ENCODE measurements at places on chromosomes 2 and 18.

DNA sequence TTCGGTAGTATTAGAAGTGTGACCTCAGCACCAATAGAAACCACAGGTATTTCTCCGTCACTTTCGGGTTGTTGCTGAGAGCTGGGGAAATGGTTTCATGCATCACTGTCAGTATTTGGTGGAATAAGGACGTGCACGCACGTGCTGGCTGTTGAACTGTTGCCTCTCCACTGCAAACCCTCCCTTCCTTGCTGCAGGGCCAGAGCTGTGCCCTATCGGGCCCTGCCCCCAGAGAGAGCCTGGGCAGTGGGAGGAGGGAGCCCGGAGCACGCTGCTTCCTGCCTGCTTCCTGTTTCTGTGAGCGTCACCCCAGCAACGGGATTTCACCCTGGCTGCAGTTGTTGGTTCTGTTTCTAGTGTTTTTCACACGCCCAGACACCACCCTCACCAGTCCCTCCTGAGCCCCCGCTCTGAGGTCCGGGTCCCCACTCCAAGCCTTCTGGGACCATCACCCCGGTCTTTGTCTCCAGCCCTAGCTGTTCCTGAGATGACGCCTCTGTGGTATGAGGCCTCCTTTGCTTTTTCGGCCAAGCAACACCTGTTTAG is 47.4 kb downstream of the LRRFIP1 start:
- peak; percentile 81 for DNase-seq

GRCh38 chr2:140808820-140809219 is 1322.0 kb downstream of the LRP1B start:
- no peak for DNase-seq

DNA sequence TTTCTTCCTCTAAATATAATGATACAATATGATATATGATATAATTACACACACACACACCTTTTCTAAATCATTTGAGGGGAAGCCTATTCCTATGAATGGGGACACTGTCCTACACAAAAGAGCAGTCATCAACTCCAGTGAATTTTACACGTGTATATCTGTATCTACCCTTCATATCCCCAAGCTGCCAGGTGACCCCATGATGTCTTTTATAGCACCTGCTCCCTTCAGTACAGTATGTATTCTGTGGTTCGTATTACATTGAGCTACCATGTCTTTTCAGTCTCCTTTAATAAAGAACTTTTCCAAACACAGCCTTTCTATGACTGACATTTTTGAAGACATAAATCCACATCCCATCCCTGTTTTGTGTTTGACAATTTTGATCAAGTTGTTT is 19.0 kb downstream of the TBC1D8 start:
- no peak for DNase-seq

GRCh38 chr18:24875777-24876176 is 415.3 kb downstream of the HRH4 start:
- DNase-seq: no peak

DNA sequence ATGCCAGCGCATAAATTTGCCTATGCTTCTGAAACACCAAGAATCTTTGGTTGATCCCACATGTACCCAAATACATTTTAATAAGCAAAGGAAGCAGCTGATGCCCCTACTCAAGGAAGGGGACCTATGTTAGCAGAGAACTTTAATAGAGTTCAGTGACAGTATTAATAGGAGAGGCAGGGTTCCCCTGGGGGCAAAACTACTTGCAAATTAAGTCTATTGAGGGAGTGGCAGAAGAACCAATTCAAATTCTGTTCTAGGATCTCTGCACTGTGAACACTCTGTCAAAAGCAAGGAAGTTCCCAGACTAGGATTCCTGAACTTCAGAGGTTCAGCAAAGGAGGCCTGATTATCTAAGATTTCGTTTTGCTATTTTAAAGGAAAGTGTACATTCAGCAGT is 47.5 kb downstream of the EPB41L3 start:
- DNase-seq: no peak

GRCh38 chr2:151138507-151138906 is 123.2 kb downstream of the RBM43 start:
- no peak for DNase-seq

GRCh38 chr2:28534817-28535216 is 39.0 kb downstream of the PLB1 start:
- DNase-seq: no peak

DNA sequence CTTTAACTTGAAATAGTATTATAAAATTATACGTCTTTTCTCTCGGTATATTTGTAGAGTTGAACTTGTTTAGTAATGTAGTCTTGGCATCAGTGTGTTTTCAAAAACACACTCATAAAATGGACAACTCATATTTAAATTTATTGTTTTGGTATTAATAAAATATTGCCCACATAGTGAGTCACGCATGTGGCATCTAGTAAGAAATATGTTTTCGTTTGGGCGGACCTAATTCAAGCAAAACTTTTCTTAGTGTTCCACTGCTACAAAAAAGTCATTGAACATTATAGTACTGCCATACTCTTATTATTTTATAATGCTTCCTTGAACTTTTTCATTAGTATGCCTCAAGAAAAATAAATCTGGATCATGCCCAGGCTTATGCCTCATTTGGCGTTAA is 31.1 kb upstream of the FAM237A start:
- DNase-seq: no peak

GRCh38 chr2:121037480-121037879 is 247.5 kb downstream of the TFCP2L1 start:
- no peak for DNase-seq

DNA sequence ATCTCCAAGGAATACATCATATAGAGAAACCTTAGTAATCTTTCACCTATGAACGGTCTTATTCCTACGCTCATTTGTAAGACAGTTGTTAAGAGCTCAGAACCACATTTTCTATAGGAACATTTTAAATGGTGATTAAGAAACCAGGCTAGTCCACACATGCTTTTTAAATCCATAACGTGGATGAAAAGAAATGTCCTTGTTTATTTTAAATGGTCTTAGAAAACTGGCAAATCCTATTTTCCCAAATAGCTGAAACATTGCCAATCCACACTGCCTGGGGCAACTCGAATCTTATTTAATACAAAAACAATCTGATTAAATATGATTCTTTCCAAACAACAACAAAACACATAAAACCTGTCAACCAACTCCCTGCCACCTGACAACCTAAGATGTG is 23.7 kb downstream of the METTL8 start:
- no peak for DNase-seq

DNA sequence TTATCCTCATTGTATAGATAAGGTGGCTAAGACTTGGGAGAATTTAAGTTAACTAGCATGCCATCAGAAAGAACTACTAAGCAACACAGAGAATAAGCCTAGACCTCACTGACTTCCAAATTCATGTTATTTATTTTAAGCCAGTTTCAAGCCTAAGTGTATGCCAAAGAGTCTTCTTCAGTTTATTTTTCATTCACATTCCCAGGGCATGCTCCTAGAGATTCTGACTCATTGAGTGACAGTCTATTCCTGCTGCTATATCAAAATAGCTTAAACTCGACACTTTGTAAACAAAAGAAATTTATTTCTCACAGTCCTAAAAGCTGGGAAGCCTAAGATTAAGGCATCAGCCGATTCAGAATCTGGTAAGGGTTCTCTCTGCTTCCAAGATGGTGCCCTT is 467.1 kb downstream of the MBD2 start:
- DNase-seq: no peak

DNA sequence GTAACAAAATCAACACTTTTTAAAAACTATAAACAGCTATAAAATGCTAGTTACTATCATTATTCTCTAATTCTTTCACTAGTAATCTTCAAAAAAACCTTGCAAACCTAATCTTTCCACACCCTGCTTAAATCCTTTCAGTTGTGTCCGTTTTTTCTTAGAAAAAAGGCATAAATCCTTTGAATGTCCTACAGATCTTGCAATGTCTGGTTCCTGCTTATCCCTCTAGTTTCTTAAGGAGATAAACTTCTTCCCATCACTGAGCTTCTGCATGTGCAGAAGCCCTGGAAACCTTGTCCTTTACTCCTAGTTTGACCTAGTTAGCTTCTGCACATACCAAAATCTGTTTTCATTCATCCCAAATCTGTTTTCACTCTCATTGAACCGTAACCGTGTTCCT is 1.3 kb upstream of the PNO1 start:
- no peak for DNase-seq

DNA sequence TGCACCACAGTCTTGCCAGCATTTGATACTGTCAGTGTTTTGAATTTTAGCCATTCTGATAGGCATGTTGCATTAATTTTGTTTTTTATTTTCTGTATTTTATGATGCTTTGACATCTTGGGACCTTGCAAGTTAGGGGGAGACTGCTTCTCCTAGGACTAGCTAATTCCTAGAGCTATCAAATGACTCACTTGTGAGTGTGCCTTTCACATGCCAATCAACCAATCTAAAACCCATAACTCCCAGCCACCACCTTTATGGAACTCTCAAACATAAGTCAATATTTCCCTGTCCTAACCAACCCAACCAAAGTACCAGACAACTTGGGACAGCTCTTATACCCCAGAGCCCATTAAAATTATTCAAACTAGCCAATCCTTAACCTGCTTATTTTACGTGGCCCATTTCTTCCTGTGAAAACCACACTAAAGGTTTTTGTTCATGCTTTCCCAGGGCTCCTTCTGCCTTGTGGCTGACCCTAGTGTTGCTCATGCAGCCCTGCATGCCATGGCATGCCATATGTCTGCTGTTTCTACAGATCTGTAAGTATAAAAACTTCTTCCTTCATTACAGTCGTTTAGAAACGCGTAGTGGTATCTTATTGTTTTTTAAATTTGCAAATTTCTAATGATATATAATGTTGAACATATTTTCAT is 230.1 kb downstream of the GPD2 start:
- DNase-seq: no peak

- DNase-seq: no peak
Observed at GRCh38 chr2:169670215-169670651, 24.0 kb downstream of the CFAP210 start.

DNA sequence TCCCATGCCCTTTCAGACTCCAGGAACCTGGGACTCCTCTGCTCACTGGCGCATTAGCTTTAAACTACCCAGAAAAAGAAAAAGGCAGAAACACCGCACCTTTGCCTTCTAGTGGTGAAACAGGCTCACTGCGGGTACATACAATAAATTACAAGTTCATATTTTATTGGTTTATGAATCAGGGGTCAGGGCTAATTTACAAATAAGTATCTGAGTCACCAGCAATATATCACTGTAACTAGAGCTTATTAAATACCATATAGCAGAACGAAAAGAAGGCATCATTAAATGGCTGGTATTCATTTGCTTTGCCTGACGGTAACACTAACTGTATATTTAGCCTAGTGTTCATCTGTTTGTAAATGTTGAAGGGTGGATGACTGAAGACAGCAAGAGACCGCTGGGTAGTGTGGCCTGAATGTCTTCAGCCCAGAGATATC is 26.9 kb upstream of the DTNB start:
- peak; percentile 62 for DNase-seq
